ENCODE measurements at places on chromosomes 11 and 22.

GRCh38 chr11:16338393-16338792, 18.0 kb downstream of the SOX6 start:
- DNase-seq, result no peak

DNA sequence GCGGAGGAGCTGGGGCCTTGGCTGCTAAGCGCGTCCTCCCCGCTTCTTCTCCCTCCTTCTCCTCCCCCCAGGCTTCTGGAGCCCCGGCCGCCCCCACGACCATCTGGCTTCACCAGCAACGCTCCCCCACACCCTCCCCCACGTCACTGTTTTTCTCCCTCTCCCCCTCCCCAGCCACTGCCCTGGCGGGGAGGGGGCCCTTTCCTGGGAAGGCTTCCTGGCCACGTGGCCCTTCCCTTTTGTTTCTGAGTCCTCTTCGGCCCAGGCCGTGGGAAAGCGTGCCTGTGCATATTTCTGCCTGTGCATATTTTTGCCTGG, 27.7 kb downstream of the RTN4R start:
- no peak for DNase-seq

DNA sequence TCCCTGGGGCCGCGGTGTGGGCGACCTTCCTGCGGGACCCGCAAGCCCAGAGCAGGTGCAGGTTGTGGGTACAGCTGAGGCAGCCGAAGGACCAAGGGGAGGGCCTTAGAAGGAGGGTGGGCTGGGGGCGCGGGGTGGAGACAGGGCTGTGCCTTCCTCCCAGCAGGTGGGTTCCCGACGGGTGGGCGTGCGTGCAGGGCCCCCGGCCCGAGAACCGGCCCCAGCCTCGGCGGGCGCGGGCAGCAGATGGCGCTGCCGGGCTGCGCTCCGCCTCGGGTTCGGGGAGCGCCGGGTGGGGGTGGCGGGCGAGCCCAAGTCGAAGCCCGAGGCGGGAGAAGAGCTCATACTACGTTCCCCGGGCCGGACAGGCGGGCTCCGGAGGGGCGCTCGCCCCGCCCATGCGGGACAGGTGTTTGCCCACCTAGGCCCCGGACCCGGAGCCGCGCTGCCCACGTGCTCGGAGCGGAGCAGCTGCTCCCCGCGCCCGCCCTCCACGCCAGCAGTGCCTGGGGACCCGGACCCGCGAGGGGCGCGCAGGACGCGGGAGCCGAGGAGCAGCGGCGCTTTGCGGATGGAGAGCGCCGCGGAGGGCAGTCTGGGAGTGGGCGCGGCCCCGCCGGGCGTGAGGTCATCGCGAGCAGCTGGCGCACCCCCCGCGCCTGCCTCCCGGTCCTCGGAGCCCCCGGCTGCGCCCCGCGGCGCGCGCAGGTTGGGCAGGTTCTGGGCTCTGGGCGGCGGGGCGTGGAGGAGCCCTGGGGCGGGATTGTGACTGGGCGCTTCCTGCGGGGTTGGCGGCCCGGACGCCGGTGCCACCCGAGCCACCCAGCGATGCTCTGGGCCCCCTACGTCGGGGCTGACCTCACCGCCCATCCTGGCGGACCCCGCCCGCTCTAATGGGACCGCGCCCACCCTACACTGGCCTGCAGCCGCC, 25.3 kb downstream of the DUSP8 start:
- no peak for DNase-seq

GRCh38 chr11:34308049-34308912, 49.5 kb downstream of the ABTB2 start:
- no peak for DNase-seq

DNA sequence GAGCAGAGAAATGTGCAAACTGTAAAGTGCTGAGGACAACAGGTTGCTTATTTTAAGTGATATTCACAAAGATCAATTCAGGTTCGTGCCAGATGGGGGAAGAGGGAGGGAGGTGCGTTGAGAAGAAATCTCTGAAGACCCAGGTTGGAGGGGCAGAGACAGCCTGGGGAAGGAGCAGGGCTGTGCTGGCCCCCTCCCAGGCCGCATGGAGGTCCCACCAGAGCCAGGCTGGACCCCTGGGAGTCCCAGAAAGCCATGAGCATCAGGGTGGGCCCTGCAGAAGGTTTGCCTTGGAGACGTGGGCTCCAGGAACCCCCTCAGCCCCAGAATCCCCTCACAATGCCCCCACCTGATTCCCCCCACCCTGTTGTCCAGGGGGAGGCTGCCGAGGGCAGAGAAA, 47.4 kb downstream of the IGLL1 start:
- no peak for DNase-seq

DNA sequence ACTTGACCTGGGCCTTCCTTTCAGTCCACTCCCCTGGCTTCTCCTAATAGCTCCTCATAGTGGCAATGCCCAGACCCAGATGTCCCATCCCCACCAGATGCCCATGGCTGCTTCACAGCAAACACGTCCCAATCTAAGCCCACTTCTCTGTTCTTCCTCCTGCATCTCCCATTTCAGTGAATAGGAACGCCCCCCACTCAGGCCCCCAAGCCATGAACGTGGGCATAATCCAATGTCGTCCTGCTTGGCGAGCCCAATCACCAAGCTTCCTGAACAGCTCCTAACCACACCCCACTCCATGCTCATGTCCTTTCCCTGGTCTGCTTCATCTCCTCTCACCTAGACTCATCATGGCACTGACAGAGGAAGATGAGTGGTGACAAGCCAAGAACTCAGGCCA, 8.9 kb downstream of the IL18BP start:
- DNase-seq, result no peak

- DNase-seq, result peak; percentile 57
Observed at GRCh38 chr11:77287136-77287535, 14.3 kb downstream of the GDPD4 start.

DNA sequence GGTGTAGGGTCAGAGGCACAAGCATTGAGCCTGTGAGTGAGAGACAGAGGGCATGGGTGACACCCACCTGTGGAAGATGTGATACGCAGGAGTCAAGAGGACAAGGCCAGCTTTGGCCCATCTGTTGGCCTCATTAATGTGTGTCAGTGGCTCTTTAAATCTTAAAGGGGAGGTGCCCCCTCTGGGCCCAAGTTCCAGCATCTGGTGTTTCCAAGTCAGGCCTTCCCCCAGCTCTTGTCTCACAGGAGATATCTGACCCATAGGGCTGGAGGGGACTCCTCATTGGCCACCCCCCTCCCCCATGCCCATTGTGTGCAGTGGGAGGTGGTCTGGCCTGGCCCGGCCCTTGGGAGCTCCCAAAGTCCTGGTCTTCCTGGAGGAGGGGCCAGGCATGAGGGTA, 8.9 kb downstream of the KCNK7 start:
- peak; percentile 50 for DNase-seq

GRCh38 chr11:112596324-112596723, 335.7 kb upstream of the PLET1 start:
- DNase-seq, result no peak

GRCh38 chr11:76770642-76771445, 12.3 kb upstream of the TSKU start:
- DNase-seq, result peak; percentile 92

DNA sequence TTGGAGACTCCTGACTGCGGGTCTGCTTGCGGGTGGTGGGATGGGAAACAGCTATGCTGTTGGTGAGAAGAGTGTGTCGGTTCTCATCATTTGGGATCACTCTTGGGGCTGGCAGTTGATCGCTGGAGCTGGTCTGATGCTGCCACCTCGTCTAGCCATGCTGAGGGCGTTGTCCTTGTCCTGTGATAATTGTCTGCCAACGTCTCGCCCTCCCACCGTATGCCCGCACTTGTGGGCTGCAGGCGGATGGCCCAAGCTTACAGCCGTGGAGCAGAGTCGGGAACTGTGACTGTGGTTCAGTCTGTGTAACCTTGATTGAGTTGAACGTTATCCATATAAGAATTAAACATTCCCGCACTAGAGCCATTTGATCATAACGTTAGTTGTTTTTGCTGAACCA, 204.4 kb downstream of the TBC1D22A start:
- no peak for DNase-seq

Measured in fibroblast of mammary gland (primary cell).